ENCODE measurements at places on chromosomes 4 and X. TPM values are rescaled to one million over a fixed set of nuclear protein-coding genes. Genes with fewer than 3 reads are reported as not detected.

- DNase-seq: peak; percentile 57
- H3K4me1 ChIP-seq: no peaks in the 10 kb centered on the region
- H3K4me3 ChIP-seq: no peak overlapping the region
- no peaks in the 10 kb centered on the region for H3K36me3 ChIP-seq
- H3K27ac ChIP-seq: no peak overlapping the region
Observed at GRCh38 chrX:49840679-49841078, 11.6 kb downstream of the PAGE4 start.

DNA sequence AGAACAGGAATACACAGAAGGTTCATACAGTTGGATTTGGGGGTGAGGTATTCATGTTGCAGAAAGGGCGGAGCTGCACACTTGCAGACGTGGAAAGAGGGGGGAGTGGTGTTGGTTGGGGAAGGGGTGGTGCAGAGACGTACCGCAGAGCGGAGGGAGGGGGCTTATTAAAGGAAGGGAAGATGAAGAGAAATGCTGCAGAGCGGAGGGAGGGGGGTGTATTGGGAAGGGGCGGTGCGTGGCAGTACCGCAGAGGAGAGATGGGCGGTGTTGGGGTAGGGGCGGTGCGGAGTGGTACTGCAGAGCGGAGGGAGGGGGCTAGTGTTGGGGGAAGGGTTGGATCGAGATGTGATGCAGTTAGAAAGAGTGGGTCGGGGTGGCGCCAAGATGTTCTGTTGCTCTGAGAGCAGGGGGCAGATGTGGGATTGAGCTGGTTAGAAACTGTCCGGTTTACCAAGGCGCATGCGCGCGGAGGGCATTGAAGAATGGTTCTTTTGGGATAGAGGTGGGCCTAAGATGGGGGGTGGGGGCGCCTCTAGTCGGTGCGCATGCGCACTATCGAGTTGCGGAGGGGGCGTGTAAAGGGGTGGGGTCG is 900 bp downstream of the TRO start:
- H3K36me3 ChIP-seq: no peaks in the 10 kb centered on the region
- no peak overlapping the region for H3K27ac ChIP-seq
- H3K4me3 ChIP-seq: no peak overlapping the region
- H3K4me1 ChIP-seq: no peaks in the 10 kb centered on the region
- peak; percentile 49 for DNase-seq

Gene DGKQ
- 8.1 TPM for total RNA-seq

DNA sequence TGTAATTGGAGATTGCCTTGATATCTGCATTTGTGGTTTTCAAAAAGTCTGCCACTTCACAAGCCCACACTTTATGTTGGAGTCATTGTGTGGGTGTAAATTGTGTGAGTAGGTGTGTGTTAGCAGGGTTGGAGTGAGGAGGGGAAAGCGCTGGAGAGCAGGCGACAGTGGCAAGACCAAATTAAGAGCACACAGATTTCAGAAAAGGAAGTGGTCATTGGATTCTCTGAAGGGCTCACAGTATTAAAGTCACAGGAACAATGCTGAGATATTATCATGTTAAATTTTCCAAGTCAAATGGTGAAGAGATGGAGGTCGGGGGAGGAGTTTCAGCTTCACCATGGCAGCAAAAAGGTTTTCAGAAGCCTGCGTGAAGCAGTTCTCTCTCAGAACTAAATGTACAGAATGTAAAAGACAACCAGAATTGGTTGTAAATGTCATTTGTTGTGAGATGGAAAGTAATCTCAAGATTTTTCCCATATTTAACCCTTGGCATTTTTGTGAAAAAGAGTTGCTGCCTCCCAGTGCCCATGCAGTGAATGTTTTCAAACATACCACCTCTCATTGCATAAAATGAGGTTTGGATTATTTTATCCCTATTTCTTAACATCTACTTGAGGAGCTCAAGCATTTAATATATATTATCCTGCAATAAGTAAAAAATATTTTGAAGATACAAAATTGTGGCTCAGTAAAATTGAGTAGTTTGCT is 265.9 kb downstream of the ZNF674 start:
- no peak overlapping the region for H3K27ac ChIP-seq
- H3K4me1 ChIP-seq: no peaks in the 10 kb centered on the region
- H3K27me3 ChIP-seq: peaks cover 9% of the 10 kb centered on the region
- DNase-seq: no peak
- no peak overlapping the region for H3K4me3 ChIP-seq

- no peaks in the 10 kb centered on the region for H3K36me3 ChIP-seq
- DNase-seq: no peak
- no peaks in the 10 kb centered on the region for H3K4me1 ChIP-seq
- peak overlapping the region; percentile 40 for H3K4me3 ChIP-seq
- no peak overlapping the region for H3K27ac ChIP-seq
Observed at GRCh38 chrX:139930916-139931645, 1.8 kb downstream of the ATP11C start.

Gene DCAF12L1
- not detected for total RNA-seq

Gene ARR3
- total RNA-seq: not detected

DNA sequence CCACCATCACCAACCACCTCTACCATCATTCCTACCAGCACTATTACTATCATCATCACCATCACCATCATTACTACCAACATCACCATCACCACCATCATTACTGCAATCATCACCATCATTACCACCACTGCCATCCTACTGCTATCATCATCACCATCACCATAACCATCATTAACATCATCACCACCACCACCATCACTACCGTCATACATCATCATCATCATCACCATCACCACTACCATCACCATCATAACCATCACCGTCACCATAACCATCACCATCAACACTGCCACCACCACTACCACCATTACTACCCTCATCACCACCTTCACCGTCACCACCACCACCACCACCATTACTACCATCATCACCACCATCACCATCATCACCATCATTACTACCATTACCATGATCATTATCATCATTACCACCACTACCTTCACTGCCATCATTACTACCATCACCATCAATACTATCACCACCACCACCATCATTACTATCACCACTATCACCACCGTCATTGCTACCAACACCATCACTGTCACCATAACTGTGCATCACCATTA is 71.8 kb downstream of the PSAPL1 start:
- DNase-seq: no peak
- no peak overlapping the region for H3K27ac ChIP-seq
- H3K36me3 ChIP-seq: no peaks in the 10 kb centered on the region
- no peaks in the 10 kb centered on the region for H3K4me1 ChIP-seq

GRCh38 chr4:55338486-55338885 is 7.6 kb upstream of the SRD5A3 start:
- H3K36me3 ChIP-seq: no peaks in the 10 kb centered on the region
- H3K4me1 ChIP-seq: no peaks in the 10 kb centered on the region
- no peak overlapping the region for H3K4me3 ChIP-seq
- no peak for DNase-seq
- no peak overlapping the region for H3K27ac ChIP-seq
- no peaks in the 10 kb centered on the region for H3K27me3 ChIP-seq

- H3K27me3 ChIP-seq: no peaks in the 10 kb centered on the region
- no peaks in the 10 kb centered on the region for H3K36me3 ChIP-seq
- H3K27ac ChIP-seq: no peak overlapping the region
Observed at GRCh38 chr4:142402156-142402555, 443.9 kb downstream of the INPP4B start.

Gene FGF16
- 0.15 TPM for total RNA-seq

Gene BRS3
- total RNA-seq: not detected

Gene SSX2
- total RNA-seq: not detected

DNA sequence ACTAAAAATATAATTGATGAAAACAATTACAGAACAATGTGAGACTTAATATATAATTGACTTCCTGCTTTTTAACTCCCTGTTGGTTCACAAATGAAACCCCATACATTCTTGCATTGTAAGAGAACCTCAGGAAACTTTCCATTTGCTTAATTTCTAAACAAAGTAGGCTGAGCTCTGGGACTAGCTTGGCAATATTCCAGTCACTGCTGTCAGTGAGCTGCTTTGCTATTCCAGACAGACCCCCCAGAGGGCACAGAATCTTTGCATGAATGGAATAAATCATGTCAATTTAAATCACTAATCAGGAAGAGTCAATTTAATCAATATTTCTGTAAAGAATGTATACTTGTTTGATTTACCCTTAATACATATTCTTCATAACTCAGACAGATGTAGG is 110.6 kb downstream of the NEXMIF start:
- H3K36me3 ChIP-seq: no peaks in the 10 kb centered on the region
- no peaks in the 10 kb centered on the region for H3K27me3 ChIP-seq
- H3K27ac ChIP-seq: no peak overlapping the region
- no peak overlapping the region for H3K4me3 ChIP-seq
- no peak for DNase-seq

Data from adrenal gland (tissue), 19 donors.